Skeletal muscle cell (primary cell): ENCODE measurements at places on chromosomes 3 and 15.

GRCh38 chr3:58271901-58272501 lies 34.0 kb upstream of the RPP14 start:
- DNase-seq = peak; percentile 69

GRCh38 chr3:142509079-142509478 lies 61.2 kb upstream of the XRN1 start:
- DNase-seq = no peak

DNA sequence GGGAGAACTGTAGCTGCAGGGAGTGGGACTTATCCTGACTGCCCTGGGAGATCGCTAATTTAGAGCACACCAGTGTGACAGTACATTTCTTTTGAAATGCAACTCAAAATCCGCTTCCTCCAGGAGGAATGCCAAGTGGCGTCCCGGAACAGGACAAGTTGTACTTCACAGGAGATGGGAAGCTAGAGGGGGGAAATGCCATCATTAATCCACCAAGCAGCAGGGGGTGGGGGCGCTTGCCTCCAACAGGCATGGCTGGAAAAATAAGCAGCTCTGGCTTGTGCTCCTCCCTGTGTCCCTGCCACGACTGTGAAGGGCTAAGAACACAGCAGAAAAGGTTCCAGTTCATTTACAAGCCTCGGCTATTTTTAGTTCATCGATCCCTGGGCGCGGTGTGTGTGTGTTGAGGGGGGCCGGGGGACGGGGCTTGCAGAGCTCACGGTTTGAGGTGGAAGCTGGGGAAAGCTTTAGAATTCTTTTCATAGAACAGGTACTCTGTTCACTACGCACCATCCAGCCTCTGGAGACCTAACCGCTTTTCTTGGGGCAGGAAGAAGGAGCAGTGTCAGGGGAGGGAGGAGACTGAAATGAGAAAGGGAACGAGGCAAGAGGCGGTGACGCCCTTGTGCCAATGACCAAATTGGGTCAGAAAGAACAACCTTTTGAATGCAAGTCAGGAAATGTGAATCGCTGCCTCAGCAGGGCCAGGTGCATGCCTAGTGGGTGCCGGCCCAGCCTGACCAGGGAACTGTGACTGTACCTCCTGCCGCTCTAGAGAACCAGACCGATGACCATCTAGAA lies 51.8 kb upstream of the DGKG start:
- DNase-seq = peak; percentile 65

- no peak for DNase-seq
Observed at GRCh38 chr3:129233538-129233937, 15.9 kb upstream of the COPG1 start.

DNA sequence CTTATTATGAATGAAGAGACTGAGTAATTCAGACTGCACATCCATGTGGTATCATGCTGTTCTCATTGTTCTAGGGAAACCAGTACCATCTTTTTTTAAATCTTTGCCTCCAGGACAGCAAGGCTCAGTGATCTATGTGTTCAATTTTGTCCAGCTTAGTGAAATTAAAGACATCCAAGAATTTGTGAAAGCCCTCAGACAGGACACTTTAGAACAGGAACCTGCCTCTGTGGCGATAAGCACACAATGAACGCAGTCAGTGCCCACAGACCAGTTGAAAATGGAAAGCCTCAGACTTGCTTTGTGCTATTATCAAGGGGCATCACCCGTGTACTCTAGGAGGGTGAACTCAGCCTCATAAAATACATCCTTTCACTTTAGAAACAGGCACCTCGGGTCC lies 20.1 kb downstream of the EID1 start:
- DNase-seq = no peak

DNA sequence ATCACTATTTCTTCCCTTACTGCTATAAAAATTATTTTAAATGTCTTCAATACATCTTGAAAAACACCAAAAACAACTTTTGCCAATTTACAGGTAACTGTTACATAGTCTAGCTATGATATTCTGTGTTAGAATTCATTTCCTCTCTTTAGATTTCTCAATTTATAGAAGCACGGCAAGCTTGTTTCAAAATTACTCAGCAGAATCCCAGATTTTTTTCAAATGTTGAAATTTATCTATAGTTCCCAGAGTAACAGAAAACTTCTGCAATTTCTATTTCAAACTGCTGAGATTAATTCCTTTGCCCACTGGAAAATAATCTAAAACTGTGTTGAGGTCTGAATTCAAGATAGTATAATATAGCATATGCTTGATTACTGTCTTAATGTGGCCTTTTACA lies 41.2 kb downstream of the CCPG1 start:
- DNase-seq = no peak

- DNase-seq = no peak
Observed at GRCh38 chr3:158005391-158006100, 100.7 kb downstream of the SHOX2 start.

GRCh38 chr15:89666858-89667705 lies 11.8 kb upstream of the KIF7 start:
- DNase-seq = no peak

GRCh38 chr3:66642019-66642418 lies 141.2 kb upstream of the LRIG1 start:
- DNase-seq = no peak

DNA sequence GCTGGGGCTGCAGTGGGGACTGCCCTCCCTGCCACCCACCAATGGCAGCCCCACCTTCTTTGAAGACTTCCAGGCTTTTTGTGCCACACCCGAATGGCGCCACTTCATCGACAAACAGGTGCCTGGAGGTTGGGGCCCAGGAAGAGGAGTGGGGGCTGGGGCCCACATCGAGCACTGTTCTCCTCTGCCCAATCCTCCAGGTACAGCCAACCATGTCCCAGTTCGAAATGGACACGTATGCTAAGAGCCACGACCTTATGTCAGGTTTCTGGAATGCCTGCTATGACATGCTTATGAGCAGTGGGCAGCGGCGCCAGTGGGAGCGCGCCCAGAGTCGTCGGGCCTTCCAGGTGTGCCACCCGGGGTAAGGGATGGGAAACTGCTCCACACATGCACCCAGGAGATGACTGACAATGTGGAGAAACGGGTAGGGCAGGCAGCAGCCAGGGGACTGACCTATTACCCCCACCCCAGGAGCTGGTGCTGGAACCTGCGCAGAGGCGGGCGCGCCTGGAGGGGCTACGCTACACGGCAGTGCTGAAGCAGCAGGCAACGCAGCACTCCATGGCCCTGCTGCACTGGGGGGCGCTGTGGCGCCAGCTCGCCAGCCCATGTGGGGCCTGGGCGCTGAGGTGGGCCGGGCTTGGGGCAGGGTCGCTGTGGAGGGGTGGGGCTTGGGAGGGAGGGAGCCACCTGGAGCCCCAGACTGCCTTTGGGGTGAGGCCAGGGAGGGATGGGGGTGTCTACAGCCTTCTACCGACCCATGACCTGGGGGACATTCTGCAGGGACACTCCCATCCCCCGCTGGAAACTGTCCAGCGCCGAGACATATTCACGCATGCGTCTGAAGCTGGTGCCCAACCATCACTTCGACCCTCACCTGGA lies 22.9 kb downstream of the NBEAL2 start:
- no peak for DNase-seq

DNA sequence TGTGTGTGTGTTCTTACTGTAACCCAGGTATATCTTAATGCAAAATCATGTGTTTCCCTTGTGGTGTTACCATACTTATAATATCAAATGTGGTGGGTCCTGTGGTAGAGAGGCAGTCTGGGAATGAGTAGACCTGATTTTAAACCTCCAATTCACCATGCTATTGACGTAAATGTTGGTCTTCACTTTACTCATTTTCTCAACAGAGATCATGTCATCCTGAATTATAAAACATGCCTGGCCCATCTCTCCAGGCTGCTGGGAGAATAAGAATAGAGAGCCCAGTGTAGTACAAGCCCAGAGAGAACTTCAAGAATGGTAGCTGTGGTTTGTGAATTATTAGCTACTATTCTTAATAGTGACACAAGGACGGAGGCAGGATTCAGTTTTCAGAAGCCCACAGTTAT lies 88.1 kb downstream of the MBNL1 start:
- no peak for DNase-seq

DNA sequence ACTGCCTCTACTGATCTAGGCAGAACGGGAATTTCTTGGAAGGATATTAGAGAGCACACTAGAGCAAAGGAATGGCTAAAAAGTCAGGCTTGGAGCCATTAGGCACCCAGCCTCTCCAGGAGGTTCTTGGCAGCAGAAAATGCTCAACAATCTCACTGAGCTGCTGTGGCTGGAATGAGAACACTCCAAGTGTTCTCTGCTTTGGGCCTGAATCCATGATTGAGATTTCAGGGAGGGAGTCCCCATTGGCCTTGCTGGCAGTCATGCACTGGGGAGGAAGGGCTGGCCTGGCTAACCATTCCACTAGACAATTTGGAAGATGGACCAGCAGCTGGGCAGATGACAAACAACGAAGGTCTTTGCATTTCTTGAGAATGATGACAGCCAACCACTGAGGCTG lies 362.6 kb downstream of the SHQ1 start:
- DNase-seq = no peak

- no peak for DNase-seq
Observed at GRCh38 chr3:196872316-196872715, 4.6 kb downstream of the SENP5 start.

DNA sequence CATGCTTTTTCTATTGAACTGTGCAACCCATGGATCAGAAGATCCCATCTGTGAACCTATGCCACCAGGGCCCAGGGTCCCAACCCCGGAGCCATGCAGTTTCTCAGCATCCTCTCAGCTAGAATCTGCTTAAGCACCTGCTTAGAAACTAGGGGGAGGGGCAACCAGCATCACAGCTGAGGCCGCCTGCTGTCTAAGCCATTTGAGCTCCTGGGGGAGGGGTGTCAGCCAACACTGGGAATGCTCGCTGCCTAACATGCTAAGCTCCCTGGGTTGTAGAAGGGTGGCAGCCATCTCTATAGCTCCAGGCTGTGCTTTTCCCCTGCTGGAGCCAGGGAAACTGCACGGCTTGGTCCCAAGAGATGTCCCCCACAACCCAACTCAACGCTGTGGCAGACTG lies 322.8 kb downstream of the EDEM1 start:
- DNase-seq = no peak

DNA sequence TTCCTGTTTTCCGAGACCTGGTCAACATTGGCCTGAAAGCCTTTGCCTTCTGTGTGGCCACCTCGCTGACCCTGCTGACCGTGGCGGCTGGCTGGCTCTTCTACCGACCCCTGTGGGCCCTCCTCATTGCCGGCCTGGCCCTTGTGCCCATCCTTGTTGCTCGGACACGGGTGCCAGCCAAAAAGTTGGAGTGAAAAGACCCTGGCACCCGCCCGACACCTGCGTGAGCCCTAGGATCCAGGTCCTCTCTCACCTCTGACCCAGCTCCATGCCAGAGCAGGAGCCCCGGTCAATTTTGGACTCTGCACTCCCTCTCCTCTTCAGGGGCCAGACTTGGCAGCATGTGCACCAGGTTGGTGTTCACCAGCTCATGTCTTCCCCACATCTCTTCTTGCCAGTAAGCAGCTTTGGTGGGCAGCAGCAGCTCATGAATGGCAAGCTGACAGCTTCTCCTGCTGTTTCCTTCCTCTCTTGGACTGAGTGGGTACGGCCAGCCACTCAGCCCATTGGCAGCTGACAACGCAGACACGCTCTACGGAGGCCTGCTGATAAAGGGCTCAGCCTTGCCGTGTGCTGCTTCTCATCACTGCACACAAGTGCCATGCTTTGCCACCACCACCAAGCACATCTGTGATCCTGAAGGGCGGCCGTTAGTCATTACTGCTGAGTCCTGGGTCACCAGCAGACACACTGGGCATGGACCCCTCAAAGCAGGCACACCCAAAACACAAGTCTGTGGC lies 16.9 kb downstream of the TMEM43 start:
- no peak for DNase-seq

- no peak for DNase-seq
Observed at GRCh38 chr15:89231832-89232231, 10.5 kb upstream of the RLBP1 start.

- no peak for DNase-seq
Observed at GRCh38 chr15:40329804-40330203, 6.3 kb downstream of the INAFM2 start.

DNA sequence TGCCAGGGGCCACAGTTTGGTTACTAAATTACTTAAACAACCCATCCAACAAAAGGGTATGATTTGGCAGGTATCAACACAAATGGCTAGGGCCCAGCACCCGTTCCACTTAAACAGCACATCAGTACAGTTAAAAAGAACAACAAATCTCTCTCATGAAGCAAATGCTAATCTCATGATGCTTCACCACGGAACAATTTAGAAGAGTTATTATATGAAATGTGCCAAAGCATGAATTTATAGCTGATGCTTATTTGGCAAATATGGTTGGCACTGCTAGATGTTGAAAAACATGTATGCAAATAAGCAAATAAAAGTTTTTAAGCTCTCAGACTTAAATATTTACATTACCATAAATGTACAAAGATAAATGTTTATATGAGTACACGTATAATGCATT lies 2.3 kb downstream of the PEAK1 start:
- no peak for DNase-seq

- no peak for DNase-seq
Observed at GRCh38 chr3:37137516-37137915, 36.9 kb downstream of the LRRFIP2 start.

DNA sequence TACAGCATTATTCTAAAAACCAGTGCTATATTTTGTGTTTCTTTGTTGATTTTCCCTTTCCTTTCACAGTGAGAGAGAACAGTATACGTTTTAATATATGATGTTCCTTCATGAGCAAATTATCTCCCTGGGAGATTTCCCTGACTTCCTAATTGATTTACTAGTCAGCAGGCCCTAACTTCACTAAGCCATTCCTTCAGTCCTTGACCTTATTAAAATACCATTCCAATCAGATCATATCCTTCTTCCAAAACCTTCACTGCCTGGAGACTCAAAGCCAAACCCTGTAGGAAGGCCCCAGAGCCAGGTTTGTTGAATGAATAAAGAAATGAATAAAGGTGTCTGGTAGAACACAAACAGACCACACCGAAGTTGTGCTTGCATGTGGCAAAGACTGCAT lies 43.8 kb upstream of the ARHGEF3 start:
- no peak for DNase-seq

DNA sequence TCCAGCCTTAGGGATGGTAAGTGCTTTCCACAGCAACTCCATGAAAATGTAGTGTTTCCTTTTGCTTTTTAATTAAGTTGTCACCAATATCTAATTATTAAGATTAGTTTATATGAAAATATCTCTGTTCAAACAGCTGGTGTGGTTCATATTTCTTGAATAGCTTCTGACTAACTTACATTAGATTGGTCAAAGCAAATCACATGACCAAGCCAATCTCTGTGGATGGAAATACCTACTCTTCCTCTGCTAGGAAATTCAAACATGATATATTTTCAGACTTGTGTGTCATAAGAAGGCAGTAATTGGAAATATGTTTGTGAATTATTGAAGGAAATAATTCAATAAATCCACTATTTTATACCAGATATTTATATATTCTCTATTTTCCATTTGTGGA lies 54.6 kb upstream of the CADM2 start:
- DNase-seq = no peak

- DNase-seq = no peak
Observed at GRCh38 chr15:48498828-48499227, 146.7 kb downstream of the FBN1 start.
